ENCODE measurements at places on chromosomes 6 and 20.

- DNase-seq = no peak
Measured at GRCh38 chr6:53982366-53983050, 128.7 kb upstream of the MLIP start.

DNA sequence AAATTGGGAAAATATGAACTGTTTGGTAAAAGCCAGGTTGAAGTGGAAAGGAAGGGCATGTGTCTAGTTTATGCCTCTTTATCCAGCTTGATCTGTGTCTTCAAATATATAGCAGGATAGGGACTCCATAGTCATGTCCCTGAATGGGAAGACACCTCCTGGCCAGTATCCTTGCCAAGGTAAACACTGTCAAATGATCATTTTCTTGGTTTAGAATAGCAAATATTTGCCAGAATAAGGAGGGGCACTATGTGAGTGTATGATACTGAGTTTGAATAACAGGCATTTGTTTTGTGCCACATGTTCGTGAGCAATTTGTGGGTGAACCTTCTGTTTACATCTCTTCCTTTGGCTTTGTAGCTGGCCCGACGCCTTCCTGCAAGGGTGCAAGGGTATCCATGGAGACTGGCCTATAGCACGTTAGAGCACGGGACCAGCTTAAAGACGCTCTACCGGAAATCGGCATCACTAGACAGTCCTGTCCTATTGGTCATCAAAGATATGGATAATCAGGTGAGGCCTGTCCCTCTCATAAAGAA, 34.2 kb upstream of the HINT3 start:
- no peak for DNase-seq

- no peak for DNase-seq
Measured at GRCh38 chr20:56032251-56032650, 26.9 kb upstream of the CBLN4 start.

DNA sequence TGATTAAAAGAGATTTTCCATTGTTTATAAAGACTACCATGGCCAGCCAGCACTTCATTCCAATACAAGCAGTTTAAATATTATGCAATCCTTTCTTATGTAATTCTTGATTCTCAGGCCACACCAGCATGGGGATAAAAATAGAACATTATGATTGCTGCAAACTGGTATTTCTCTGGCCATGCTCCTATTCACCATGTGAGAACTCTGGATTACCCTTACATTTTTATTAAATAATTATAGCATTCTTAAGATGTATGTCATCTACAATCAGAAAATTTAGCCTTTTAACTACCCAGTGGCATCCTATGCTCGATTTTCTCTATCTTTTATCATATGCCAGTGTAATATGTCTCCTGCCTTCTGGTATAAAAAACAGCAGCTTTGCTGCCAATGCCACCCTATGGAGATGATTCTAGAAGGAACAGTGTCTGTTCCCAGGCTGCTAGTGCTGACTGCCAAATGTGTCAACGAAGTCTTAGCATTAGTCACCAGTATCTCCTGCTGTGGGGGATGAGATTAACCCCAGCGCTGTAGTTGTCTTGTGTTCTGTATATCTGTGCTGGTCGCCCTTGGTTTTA, 501.4 kb downstream of the BCKDHB start:
- DNase-seq = peak; percentile 77

- DNase-seq = no peak
Measured at GRCh38 chr6:164520916-164521315, 788.5 kb downstream of the C6orf118 start.

DNA sequence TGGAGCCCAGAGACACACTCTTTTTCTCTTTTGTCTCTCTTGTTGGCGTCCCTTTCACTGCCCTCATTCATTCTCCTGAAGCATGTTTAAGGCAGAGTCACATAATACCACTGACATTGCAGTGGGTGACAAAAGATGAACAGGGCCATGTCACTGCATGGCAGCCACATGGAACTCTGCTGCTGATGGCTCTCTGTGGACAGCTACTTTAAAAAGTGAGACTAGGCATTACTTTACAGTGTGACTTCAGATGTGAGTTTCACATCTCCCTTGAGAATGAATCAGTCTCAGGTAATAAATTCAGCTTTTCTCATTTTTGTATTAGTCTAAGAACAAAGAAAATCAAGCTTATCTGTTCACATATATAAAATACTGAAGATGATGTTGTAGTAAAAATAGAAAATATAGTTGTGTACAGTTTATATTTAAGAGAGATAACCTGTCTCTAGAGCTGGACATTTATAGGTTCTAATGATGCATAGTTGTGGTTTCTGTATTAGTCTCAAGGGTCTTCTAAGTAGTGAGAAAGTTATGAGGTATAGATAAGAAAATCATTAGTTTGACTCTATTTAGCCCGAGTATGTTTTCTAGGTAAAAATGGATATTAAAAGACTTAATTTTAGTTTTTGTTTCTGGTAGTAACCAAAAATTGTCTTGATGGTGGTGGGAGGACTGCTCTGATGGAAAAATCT, 6.1 kb downstream of the MRS2 start:
- no peak for DNase-seq

GRCh38 chr20:47216819-47217410, 139.6 kb downstream of the ZMYND8 start:
- no peak for DNase-seq

DNA sequence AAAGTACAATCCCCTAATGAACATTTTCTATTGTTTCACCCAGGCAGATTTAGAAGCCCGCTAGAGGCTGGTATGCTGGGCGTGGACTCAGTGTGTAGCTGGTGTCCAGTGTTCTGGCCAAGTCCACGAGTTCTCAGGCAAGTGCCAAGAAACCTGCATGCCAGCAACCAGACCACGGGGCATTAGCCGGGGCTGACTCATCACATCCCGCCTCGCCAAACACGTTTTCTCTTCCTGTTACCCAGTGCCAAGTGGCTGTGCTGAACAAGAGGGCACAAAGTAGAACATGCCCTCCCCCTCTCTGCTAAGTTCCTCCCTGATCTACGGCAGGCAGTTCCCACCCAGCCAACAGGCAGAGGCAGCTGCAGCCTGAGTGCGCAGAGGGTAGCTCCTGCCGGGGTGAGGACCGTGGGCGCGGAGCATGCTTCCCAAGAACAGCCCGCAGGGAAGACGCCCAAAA, 29.6 kb downstream of the RAMACL start:
- DNase-seq = peak; percentile 93

GRCh38 chr6:37704923-37705238, 7.2 kb upstream of the MDGA1 start:
- no peak for DNase-seq

DNA sequence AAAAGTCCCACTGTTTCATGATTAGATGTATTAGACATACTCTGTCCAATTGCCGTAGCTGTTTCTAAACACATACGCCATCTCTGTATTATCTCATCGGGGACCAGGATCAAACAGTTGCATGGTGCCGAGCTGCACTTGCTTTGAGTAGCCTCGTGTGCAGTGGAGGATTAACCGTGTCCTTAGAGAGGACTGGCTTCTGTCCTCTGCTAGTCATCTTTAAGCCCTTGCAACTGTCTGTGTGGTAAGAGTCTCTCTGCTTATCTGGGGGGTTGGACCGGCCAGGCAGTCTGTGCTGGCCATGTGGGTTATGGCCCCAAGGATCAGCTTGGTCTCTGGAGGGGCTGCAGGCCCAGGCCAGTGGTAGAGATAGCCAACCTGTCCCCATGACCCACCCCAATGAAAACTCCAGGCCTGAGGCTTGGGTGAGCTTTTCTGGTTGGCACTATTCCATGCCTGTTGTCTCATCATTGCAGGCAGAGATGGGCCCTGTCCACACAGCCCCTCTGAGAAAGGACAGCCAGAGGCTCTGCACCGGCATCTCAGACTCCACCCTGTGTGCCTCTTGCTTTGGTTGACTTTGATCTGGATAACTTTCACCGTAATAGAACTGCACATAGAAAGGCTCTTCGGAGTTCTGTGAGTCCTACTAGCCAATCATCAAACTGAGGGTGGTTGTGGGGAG, 137.3 kb upstream of the SNX9 start:
- no peak for DNase-seq

DNA sequence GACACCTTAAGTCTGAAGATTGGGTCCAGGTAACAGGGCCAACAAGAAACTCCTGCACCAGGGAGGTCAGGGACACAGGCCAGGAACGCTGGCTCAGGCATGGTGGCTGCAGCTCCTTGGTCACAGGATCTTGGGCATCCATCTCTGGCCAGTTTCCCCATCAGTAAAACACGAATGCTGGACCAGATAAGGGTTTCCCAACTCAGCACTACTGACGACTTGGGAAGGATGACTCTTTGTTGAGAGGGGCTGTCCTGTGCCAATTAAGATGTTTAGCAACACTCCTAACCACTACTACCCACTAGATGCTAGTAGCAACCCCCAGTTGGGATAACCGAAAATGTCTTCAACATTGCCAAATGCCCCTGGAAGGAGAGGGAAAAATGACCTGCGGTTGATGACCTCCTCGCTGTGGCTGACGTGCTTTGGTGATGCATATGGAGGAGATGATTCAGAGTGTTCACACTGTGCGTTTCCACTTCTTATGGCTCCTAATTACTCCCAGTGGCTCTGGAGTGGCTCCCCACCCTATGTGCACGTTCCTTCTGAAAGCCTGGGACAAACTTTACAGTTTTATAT, 261.9 kb downstream of the CDH26 start:
- no peak for DNase-seq

DNA sequence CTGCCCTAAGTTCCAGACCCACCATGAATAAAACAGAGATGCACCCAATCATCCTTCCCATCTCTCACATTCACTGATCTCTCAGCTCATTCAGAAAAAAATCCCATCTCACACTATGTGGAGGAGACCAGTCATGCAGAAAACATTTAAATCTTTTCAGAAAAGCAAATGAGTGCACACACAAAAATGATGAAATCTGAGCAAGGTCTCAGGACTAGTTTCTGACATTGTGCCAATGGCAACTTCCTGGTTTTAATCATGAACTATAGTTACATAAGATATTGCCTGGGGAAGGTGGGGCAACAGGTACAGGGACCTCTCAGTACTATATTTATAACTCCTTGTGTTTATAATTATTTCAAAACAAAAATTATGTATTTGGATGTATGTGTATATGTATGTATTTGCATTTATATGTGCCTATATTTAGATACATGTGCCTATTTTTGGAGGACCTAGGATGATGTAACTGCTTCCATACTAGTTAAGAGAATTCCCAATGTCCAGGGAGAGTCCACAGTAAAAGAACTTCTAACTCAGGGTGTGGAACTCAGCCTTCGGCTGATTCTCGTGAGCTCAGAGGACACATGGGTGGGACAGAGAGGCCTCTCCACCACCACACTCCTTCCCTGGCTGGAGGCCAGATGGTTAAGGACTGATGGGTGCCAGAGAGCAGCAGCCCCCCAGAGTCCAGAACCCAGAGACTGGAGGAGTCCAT, 71.7 kb upstream of the MAP3K4 start:
- DNase-seq = peak; percentile 74

DNA sequence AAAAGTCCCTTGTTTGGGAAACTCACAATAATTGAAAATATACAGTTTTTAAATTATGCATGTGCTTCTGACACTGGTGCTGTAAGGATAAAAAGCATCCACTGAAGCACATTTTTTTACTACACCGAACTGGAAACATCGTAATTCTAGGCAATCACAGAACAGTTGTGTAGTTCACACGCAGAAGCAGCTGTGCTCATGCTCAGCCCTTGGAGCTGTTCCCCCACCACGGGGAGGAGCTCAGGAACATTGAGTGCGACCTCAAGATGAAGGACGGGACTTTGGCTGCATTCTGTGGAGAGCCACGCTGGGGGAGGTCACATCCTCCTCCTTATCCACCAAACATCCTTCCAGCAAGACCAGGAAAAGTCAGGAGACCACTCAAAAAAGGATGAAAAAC, 466.3 kb upstream of the CDH4 start:
- DNase-seq = no peak

DNA sequence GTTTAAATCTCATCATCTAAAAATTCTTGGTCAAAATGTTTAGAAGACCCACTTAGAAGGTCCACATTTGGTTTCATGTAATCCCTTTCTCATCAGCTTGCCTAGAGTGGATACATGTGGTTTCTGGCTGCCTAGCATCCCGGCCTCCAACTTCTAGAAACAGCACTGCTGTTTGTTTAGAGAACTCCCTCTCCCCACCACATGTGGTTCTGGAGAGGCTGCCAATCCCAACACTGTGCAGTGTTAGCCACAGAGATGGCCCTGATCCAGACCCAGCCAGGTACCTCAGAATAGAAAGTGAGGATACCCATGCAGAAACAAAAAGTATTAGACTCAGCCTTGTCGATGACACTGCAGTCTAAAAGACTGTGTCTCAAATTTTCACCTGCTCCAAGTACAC, 241.8 kb downstream of the BCKDHB start:
- no peak for DNase-seq

- DNase-seq = no peak
Measured at GRCh38 chr20:41234041-41234440, 83.5 kb downstream of the ZHX3 start.

- no peak for DNase-seq
Measured at GRCh38 chr6:168533414-168533813, 92.4 kb downstream of the SMOC2 start.

DNA sequence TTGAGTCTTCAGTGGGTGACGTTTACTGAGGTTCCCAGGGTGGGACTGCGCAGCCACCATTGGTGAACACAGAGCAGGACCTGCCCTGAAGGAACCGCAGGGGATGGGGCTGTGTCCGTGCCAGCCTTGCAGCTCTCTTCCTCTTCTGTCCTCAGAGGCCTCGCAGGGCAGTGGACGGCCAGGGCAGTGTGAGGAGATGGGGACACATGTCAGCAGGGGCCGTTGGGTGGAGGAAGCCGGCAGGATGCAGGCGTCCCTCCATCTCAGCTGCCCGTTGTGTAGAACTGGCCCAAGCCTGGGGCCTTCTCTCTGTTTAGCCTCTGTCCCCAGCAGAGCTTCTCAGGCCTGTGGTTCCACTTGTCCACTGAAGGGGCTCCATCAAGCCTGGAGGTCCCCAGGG, 53.6 kb upstream of the SMOC2 start:
- DNase-seq = no peak

DNA sequence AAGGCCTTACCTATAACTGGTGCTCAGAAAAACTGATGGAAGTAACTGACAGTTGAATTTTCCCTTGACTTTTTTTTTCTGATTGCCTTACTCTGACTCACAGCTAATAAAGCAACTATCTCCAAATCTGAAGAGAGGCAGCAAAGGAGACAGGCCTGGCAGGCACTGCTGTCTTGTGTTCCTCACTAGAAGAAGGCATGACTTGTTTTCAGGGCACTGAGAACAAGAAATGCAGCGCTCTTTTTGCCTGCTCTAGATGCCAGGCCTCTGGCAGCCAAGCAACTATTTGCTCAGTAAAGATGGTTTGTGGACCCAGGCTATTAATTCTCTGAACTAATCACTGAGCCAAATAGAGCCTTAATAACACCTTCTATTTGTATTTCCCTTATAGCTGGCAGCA, 155.1 kb downstream of the PRDM13 start:
- no peak for DNase-seq

GRCh38 chr6:168709390-168709789, 268.4 kb downstream of the SMOC2 start:
- no peak for DNase-seq

GRCh38 chr6:23329086-23329485, 759.7 kb downstream of the HDGFL1 start:
- DNase-seq = no peak

- DNase-seq = no peak
Measured at GRCh38 chr6:138544501-138544900, 45.2 kb upstream of the NHSL1 start.

GRCh38 chr6:134553936-134554335, 236.0 kb upstream of the SGK1 start:
- no peak for DNase-seq

Data from AG20443 (cell line).